ENCODE measurements at places on chromosomes 7 and 10.

DNA sequence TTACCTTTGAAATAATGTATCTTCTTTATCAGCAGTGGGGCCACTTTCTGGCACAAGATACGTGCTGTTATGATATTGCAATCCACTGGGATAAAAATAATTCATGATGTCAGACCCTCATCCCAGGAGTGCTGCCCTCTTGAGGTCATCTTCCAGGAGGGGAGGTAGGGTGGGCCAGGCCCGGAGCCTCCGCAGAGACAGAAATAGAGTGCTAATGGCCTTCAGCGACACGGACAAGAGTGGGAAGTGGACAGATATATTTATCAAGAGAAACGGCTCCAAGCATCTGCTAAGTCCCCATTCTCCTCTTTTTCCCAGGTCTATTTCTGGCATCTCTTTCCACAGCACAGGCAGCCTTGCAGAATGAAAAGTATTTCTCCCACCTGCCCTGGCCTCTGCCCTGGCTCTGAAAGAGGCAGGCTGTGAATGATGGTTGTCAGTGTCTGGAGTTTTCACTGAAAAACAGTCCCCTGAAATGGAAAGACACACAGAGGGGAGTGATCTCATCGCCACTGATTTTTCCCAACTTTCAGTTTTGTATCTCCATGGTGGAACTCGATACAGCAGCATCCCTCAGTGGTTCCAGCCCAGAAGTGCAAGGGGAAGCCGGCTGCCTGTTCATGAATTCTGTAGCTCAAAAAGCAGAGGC, 251.7 kb upstream of the MYO3A start:
- no peak for DNase-seq

DNA sequence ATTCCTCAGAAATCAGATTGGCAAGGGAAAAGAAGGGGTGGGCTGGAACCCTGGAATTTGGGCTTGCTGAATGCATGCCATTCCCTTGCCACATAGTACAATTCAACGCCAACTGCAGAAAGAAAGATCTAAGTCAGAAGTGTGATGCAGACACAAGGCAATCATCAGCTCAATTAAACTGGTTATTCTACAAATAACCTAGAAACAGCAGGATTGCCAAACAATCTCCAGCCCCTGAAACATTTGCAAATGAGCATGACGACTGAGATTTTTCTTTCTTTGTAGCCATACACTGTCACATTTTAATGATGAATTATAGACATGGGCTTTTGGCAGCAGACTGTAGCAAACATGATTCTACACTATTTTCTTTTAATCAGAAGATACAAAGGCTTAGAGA, 16.5 kb upstream of the CREB5 start:
- no peak for DNase-seq

GRCh38 chr7:135114622-135115021, 33.2 kb upstream of the TMEM140 start:
- no peak for DNase-seq

DNA sequence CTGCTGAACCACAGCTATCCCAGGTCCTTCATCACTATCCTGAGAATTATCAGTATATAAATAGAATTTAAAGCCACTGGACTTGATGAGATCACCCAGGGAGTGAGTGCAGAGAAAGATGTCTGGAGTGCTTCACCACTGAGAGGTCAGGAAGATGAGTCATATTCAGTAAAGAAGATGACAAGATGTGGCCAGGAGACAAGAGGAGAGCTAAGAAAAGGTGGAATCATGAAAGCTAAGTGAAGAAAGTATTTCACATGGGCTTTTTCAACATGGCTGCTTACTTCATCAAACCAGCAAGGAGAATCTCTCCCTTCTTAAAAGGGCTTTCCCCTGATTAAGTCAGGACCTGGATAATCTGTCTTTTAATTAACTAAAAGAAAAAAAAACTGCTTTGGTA, 9.1 kb upstream of the PRKAR2B start:
- no peak for DNase-seq

- DNase-seq: no peak
Measured at GRCh38 chr7:45982907-45983719, 62.0 kb upstream of the IGFBP3 start.

DNA sequence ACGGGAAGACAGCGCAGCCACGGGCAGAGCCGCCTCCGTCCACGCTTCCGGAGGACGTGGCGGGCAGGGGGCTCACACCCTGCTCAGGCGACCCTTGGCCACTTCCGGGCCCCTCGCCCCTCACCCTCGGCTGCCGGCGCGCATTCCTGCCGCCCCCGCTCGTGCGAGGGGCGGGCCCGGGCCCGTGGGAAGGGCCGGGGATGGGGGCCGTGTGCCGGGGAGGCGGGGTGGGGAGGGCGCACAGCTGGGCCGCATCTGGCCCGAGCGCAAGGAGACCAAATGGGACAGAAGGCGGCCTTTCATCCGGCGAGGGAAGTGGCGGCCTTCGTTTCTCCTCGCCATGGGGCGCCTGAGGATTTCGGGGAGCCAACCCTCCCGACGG, 846 bp upstream of the LFNG start:
- no peak for DNase-seq

- no peak for DNase-seq
Measured at GRCh38 chr7:23226844-23227450, 19.6 kb upstream of the GPNMB start.

- no peak for DNase-seq
Measured at GRCh38 chr7:39577229-39577874, 11.1 kb downstream of the YAE1 start.

GRCh38 chr7:126370038-126370668, 882.6 kb downstream of the GRM8 start:
- no peak for DNase-seq

DNA sequence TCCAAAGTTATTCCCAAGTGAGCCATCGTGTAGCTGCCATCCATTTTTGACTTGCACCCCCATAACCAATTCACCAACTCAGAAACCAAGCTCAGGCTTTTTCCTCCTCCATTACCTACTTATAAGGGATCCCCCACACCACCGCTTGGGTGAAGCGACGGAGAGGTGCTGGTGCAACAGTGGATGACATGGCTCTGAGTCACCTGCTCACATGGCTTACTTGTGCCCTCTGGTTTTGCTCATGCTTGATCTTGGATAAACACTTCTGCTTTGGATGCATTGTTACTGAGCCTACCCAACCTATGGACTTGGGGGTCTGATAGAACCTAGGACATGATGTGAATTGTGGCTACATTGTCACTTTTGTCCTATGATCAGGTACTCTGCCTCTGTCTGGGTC, 12.0 kb upstream of the AKR1B1 start:
- DNase-seq: no peak

DNA sequence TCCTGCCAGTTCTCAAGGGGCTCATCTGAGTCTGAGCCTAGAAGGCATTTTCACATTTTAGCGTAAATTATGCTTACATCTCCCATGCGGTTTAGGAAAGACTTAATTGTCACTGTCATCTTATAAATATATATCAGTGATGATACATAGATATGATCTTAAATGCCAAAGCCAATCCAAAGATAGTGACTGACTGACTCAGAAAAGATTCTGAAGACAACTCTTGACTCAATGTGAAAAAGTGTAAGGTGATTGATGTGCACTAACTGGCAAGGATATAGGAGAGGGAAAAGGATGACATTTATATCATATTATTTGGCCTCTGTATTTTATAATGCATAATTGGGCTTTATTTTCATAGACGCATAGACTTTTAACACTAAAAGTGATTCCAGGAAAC, 84.9 kb upstream of the LRRN3 start:
- DNase-seq: no peak

DNA sequence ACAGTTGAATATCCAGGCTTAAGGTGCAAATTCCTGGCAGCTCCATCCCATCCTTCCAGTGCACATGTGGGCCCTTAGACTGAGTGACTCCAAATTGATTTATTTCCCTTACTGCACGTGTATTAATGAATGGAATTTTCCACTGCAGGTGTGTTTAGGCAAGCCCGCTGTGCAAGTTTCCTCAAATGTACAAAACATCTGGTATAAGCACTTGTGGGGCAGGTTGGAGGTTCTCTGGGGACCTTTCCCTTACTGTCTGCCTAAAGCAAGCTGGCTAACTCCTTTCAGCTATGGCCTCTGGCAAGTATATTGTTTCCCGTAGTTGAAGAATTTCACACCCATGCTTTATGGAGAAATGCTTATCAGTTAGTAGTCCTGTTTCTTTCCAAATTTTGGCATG, 25.3 kb upstream of the GIMAP6 start:
- DNase-seq: no peak

GRCh38 chr7:46387646-46388045, 466.6 kb upstream of the IGFBP3 start:
- no peak for DNase-seq

DNA sequence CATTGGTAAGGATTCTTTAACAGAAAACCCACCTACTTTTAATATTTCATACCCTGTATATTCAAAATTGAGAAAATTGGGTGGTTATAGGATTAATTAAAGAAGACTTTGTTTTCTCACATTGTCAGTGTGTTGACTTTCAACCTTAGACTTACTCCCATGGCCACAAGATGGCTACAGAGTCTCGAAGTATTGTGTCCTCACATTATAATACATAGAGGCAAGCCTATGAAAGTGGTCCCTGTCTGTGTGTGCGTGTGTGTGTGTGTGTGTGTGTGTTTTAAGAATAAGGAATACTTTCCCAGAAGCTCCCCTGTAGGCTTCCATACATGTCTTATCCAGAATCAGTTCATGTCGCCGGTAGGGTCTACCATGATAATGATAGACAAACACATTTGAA, 180.0 kb downstream of the PHF14 start:
- DNase-seq: no peak

- DNase-seq: peak; percentile 23
Measured at GRCh38 chr7:86932038-86932512, 127.4 kb downstream of the ELAPOR2 start.

- no peak for DNase-seq
Measured at GRCh38 chr7:141193066-141193465, 119.2 kb downstream of the TMEM178B start.

DNA sequence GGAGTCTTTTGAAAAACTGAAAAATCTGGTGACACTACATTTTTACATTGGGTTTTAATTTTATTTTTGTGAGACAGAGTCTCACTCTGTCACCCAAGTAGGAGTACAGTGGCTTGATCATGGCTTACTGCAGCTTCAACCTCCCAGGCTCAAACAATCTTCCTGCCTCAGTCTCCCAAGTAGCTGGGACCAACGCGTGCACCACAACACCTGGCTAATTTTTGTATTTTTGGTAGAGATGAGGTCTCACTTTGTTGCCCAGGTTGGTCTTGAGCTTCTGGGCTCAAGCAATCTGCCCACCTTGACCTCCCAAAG, 11.5 kb downstream of the MPLKIP start:
- DNase-seq: no peak

- no peak for DNase-seq
Measured at GRCh38 chr10:70541736-70542564, 60.6 kb downstream of the PRF1 start.

Measured in tibial nerve (tissue), 4 donors.